ENCODE measurements at places on chromosomes 13 and 19.

GRCh38 chr13:34116651-34117050 is 298.7 kb downstream of the RFC3 start:
- DNase-seq = no peak

DNA sequence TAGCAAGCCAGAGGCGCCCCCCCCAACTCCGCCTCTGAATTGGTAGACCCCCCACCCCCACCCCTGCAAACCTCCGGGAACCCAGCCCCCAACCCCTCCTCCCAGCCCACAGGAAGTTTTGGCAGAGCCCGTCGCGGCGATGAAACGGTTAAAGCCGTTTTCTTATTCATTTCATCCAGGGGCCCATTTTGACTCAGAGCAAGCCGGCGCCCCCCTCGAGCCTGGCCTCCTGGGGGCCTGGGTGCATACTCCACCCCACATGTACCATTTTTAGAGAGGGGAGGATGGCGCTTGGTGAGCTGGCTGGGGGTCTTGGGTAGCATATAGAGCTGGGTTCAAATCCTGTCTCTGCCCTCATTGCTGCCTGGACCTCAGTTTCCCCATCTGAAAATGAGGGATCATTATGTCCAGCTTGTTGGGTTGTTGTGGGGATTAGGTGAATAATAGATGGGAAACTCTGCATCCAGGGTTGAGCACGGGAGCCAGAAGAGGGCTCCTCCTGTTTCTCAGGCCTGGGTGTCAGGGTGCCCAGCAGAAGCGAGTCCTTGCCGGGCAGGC is 7.9 kb upstream of the JUNB start:
- no peak for DNase-seq

- no peak for DNase-seq
Observed at GRCh38 chr13:20903164-20903475, 574 bp upstream of the XPO4 start.

DNA sequence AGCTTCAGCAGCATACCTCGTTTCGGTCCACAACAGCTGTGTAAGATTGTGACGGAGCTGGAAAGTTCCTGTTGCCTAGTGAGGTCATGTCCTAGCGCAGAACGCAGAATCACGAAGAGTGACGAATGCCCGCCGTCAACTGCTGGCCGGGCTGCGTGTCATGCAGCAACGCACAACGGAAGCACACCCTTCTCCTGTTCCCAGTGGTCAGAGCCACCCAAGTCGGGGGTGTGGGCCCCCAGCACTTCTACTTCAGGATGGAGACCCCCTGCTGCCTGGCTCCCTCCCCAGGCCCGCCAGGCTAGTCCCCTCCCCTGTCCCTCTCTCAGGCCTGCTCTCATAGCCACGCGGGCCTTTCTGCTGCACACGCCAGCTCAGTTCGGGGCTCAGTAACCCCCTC is 25.9 kb downstream of the C2CD4C start:
- DNase-seq = no peak

GRCh38 chr19:8259142-8259921 is 48.8 kb downstream of the CD320 start:
- no peak for DNase-seq

GRCh38 chr13:48819899-48820298 is 155.8 kb upstream of the FNDC3A start:
- DNase-seq = no peak

- no peak for DNase-seq
Observed at GRCh38 chr13:41313659-41314197, 2.7 kb downstream of the NAA16 start.

DNA sequence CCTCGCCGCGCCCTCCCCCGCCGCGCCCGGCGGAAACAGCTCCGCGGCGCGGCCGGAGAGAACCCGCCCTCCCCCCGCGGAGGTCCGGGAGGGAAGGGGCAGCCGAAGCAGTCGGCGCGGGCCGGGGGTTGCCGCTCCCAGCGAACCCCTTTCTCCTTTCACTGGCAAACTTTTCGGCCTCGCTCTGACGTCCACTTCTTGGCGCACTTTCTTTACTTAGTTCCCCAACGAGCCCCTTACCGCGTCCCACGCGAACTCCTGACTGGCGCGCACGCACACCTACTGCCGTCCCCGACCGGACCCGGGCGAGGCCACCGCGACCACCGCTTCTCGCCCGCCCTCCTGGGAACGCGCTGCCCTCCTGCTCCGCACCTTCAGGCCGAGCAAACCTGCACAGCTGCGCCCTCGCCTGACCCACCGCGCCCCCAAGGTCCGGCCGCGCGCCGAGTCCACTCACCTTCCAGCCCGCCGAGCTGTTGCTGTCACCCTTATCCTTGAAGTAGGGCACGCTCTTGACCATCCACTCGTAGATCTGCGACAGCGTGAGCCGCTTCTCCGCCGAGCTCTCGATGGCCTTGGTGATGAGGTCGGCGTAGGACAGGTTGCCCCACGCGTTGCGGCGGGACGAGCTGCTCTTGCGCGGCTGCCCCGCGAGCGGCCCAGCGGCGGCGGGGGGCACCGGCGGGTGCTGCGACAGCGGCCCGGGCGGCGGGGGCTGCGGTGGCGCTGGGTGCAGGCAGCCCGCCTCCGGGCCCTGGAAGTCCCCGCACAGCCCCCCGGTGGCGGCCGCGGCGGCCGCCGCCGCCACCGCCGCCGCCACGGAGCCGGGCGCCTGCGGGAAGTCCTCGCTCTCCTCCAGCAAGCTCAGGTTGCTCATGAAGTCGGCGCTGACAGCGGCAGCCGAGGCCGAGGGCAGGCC is 1.1 kb downstream of the FOXO1 start:
- DNase-seq = peak; percentile 26

GRCh38 chr13:111548301-111548700 is 227.9 kb downstream of the TEX29 start:
- DNase-seq = no peak

GRCh38 chr13:22846551-22846950 is 334.2 kb upstream of the SGCG start:
- DNase-seq = no peak

GRCh38 chr19:40928850-40929249 is 46.8 kb upstream of the CYP2A7 start:
- no peak for DNase-seq

DNA sequence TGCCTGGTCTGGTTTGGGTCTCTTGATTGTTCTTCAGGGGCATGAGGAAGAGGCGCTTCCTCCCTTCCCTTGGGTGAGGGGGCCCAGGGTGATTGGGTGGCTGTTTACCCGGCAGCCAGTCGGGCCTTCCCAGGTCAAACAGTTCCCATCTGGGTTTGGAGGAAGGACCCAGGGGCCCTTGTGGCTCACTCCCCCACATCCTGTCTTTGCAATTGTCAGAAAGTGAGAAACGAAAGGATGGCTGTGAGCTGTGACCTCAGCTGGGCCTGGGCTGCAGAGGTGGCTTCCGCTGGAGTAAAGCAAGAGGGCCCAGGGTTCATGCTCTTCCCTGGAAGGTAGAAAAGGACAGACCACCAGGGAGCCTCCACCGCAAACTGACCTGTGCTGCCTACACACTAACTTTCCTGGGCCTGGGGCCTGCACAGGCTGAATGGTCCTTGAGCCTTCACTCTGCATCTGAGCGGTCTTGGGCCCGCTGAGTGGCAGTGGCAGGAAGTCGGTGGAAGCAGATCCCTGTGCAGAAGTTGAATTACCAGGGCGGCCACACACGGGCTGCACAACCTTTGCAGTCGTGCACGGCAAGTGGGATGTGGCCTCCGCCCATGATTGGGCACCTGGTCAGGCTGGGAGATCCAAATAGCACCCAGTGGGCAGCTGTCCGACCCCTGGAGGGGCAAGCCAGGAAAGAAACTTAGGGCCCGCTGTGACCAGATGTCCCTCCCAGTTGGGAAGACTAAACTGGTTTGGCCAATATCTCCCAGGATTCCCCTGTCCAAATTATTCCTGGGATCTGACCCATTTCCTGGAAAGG is 5.3 kb upstream of the CD79A start:
- peak; percentile 70 for DNase-seq

- DNase-seq = no peak
Observed at GRCh38 chr13:46595885-46596275, 42.9 kb downstream of the LRCH1 start.

DNA sequence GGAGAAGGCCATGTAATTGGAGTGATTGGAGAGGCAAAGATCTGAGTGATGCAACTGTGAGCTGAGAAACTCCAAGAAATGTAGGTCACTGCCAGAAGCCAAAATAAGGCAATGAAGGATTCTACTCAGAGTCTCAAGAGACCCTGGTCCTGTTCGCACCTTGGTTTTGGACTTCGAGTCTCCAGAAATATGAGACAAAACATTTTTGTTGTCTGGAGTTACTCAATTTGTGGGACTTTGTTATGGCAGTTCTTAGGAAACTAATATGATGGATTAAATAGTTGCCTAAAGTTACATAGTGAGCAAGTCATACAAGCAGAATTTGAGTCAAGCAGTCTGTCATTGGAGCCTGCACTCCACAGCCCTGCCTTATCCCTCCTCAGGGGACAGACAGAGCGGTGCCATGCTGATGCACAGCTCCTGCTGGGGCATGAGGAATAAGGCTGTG is 104.2 kb downstream of the ITGBL1 start:
- no peak for DNase-seq

DNA sequence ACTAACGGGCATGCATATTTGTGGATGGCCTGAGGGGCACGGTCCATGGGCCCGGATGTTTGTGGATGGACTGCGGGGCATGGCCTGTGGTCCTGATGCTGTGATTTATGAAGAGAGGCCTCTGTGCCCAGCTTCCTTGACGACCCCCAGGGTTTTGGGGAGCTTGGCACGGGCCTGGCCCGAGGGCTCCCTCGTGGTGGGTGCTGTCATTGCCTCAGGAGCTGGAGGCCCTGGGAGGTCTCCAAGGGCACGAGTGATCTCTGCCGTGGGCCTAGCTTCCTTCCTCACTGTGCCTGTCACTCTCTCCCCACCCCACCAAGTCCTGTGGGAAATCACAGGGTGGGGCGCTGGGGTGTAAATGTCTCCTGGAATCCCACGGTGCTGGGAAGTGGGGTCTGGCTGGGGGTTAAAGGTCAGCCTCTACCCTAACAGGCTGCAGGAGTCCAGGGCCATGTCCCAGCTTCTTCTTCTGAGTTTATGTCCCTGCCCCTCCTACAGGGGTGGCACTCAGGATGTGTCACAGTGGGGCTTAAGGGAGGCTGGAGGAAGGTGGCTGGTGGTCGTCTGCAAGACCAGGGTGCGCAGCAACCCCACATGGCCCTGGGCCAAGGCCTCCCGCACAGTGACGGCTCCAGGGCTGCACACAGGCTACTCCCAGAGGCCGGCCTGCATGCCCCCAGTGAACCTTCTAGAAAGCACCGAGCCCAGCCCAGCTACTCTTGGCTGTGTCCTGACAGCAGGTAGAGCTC is 27.6 kb upstream of the RANBP3 start:
- no peak for DNase-seq

DNA sequence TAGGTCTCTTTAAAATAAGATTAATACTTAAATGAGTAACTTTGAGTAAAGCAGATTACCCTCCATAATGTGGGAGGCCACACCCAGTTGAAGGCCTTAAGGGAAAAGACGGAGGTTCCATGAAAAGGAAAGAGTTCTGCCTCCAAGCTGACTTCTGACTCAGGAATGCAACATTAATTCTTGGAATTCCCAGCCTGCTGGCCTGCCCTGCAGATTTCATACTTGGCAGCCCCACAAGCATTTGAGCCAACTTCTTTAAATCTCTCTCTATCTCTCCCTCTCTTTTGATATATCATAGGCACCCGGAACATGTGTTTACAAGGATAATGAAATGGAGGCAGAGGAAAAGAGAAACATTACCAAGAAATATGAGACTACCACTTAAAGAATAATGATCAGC is 902.3 kb upstream of the MIR17HG start:
- no peak for DNase-seq

DNA sequence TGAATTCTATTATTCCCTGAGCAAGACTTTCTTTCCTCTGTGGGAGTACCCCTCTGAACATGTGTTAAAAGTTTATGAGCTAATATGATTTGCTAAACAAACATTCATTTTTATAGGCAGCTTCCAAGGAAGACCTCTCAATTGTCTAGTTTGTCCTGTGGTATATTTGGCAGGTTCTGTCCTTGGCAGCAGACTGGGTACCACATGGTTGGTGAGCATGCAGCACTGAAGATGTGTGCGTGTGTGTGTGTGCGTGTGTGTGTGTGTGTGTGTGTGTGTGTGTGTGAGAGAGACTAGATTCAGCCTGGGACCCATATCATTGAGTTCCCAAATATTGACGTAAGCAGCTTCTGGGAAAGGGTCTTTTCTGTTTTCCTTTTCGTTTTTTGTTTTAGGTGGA is 24.0 kb downstream of the FGF9 start:
- no peak for DNase-seq

DNA sequence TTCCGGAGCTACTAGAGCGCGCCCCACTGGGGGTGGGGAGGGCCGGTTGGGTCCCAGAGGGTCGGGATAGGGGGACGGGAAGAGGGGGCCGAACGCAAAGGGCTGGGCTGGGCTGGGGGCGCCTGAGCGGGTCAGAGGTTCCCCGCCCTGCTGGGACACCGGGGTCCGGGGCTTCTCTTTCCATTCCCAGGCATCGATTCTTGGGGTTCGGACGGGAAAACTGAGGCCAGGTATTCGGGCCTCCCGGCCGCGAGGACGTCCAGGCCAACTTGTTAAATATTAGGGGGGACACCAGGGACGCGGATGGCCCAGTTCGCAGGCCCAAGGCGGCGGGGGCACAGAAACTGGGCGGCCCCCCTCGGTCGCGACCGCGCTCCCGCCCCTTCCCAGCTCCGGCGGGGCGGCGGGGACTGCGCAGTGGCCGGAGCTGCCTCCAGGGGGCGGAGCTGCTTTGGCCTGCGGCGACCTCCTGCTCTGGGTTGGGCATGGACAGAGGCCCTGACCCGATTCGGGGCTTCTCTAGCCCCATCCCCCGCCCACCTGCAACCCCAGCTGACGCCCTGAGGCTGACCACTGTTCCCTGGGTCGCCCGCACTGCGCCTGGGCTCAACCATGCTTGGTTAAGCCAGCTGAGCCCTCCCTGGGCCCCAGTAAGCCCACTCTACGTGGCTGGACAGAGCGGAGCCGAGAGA is 1.2 kb upstream of the KLF16 start:
- DNase-seq = peak; percentile 24

DNA sequence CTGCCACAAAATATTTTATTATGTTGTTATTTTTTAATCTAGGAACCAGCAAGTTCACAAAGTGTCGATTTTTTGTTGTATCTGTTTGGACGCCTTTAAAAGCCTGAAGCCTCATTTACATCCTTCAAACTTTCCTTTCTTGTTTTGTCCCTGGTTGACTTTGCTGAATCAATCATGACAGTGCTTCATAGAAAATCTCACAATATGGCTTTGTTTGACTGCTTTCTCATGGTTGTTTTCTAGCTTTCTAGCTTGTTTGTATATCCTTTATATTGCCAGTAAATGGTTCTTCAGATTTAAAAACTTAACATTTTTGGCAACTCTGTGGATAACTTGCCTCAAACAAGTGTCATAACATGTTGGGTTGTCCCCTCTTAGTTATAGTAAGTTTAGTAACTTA is 84.1 kb upstream of the ATXN8OS start:
- DNase-seq = no peak

- no peak for DNase-seq
Observed at GRCh38 chr13:72174549-72174948, 307.5 kb upstream of the DACH1 start.

GRCh38 chr13:60441761-60442160 is 44.7 kb downstream of the TDRD3 start:
- no peak for DNase-seq
